Thyroid gland (tissue), 4 donors: ENCODE measurements at places on chromosomes 2 and 18. TPM values are rescaled to one million over a fixed set of nuclear protein-coding genes. Genes with fewer than 3 reads are reported as not detected.

ATG9A gene
- 48.8 TPM for total RNA-seq

ASXL2 gene
- total RNA-seq: 21.1 TPM

NRBP1 gene
- 68.6 TPM for total RNA-seq

SPOPL gene
- total RNA-seq: 21.2 TPM

MROH2A gene
- 1.3 TPM for total RNA-seq

RFX8 gene
- total RNA-seq: not detected

C2orf80 gene
- total RNA-seq: not detected

CNGA3 gene
- total RNA-seq: not detected

CCDC85A gene
- 30.4 TPM for total RNA-seq

GRCh38 chr2:237685408-237685807, 58.0 kb downstream of the LRRFIP1 start:
- no peak for DNase-seq

DNA sequence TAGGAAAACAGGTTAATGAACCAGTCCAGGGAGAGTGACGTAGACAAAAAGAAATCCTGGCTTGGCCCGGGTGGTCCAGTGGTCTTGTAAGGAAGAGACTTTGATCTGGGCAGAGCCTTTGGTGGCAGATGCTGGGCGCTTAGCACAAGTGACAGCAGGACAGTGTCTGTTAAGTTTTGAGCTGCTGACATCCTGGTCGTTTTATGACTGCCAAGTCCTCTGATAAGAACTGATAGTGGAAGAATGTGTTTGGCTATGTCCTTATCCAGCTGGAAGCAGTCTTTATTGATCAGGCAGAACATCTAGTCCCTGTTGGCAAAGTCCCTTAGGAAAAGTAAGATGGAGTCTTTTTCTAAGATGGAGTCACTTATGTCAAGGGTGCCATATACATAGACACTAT, 27.4 kb upstream of the ZNF407 start:
- DNase-seq: no peak

DNA sequence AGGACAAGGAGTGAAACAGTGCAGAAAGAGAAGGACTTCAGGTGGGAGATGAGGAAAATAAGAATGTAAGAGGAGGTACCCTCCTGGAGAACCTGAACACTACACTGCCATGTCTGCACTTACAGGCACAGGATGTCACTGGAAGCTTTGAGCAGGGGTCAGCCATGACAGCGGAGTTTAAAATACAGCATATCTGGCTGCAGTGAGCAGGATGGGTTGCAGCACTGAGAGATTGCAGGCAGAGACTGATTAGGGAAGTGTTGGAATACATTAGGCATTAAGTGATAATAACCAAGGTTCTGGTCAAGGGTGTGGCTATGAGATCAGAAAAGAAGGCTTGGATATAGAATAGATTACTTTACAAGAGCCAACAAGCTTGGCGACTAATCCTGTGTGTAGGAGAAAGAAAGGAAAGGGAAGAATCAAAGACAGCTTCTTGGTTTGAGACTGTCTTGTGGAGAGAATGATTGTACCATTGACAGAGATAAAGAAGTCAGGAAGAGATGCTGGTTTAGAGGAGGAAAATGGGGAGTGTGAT, 171.1 kb upstream of the RBMS1 start:
- DNase-seq: no peak

DNA sequence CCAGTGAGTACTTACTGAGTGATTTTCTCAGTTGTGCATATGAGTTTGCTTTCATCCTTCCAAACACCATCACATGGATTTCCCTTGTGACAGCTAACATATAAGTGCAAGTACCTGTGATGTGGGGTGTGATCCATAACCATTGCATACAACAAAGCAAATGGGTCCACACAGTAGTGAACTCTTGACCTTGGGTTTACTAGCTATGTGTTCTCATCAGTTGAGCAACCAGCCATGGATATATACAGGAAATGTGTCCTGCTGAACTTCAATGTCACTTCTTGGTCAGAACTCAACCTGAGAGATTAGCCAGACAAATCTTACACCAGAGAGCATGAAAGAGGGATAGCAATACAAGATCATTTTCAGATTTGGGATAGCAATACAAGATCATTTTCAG, 420.9 kb upstream of the KCNH7 start:
- no peak for DNase-seq

DNA sequence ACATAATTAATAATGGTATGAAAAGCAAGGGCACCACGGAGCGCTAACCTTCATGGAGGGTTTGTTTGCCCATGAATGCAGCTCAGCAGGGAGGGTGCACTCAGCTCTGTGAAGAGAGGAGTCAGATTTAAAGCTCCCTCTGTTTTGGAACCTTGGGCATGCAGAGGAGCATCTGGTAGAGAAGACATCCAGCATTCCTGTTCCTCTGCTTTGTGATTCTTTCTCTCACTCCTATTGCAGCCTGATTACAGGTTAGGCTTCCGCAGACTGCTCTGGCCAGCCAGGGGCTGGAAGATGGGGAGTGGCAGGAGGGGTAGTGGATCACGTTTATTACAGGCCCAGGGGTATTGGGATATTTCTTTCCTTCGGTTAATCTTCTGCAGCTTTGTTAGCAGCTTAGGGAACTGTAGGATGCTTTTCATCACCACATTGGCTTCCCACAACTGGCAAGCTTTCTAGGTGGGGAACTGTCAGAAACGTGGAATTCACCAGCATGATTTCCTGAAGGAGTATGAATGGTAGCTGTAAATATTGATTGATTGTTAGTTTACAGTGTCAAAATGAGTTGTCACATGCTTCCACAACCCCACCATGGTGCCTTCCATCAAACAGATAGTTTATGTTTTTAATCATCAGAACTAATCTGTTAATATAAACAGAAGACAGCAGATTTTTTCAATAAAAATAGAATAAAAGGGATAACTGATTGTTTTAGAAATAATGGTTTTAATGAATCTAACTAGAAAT, 201.1 kb downstream of the VAPA start:
- DNase-seq: no peak

DNA sequence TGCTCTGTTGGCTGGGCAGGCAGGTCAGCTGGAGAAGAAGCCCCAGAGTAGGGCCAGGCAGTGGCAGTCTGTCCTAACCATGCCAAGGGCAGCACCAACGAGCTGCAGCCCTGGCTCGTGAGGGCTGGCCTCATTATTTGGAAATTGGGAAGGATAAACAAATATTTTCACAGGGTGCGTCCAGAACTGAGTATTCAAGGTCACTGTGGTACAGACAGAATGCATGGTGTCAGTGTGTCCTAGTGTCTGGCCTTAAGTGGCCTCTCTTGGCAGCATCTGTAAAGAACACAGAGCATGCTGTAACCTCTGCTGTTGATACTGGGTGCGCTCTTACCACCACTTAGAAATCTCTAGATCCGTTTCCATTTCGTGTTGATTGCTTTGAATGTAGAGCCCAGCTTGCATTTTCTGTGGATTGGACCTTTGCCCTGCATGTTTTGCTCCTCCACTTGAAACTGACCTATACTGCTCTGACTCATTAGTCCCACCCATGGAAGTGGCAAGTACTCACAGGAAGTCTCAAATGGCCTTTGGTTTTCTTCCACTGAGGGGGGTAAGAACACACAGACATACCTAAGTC, 88.2 kb downstream of the GREB1L start:
- peak; percentile 83 for DNase-seq

DNA sequence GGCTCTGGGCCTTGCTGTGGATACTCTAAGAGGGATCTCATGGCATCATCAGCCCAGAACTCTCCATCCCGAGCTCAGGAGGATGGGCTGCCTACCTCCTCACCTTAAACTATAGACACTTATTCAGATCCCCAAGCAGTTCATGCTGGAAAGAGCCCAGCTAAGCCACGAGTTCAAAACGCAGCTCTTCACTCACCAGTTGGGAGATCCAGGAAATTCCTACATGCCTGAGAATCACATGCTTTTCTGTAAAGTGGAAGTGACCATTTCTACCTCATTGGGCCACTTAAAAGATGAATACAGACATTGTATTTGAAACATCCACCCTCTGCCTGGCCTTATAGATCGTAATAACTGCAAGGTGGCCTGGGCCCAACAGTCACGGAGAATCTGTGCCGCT, 6.6 kb downstream of the ATOH8 start:
- DNase-seq: peak; percentile 37

GRCh38 chr2:165064743-165065142, 109.4 kb upstream of the SLC38A11 start:
- no peak for DNase-seq

DNA sequence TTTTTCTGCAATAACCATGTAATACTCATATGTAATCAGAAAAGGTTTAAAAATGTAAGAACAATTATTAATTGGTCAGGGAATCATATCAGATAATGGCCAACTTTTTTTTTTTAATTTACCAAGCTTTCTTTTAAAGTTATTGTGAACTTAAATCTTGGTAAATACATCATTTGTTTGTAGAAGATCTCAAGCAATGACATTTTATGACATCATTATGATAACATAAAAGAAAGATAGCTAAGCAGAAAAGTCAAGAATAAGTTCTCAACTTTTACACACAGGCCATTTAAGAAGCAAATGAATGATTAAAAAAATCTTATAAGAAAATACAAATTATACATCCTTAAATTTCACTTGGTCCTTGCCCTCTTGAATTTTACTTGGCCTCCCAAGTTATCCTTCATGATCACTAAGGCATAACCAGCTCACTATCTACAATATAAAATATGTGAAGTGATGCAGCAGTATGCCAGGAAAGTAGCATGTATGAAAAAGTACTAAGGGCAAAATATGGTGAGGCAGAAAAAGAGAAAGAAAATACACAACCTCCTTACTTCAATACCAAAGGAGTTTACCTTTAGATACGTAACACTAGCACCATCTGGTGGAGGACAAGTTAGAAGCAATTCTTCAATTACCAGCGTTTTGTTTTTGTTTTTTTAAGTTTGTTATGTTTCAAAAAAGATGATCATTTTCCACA, 116.6 kb downstream of the SRBD1 start:
- DNase-seq: no peak

DNA sequence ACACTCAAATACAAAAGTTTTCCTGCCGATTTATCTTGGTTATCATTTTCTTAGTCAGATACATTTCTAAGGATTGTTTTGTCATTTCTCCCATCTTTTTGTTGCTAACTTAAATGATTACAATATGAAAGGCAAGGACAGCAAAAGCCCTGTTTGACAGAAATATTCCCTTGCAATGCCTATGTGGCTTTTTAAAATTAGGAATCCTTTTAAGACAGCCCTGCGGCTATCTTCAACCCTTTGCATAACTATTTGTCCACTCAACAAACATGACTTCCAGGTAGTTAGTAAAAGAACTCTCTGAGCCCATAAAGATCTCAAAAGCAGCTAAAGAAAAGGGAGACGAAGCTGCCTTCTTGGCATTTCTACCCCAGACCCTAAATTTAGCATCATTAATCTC, 179.7 kb upstream of the CDH20 start:
- DNase-seq: no peak

DNA sequence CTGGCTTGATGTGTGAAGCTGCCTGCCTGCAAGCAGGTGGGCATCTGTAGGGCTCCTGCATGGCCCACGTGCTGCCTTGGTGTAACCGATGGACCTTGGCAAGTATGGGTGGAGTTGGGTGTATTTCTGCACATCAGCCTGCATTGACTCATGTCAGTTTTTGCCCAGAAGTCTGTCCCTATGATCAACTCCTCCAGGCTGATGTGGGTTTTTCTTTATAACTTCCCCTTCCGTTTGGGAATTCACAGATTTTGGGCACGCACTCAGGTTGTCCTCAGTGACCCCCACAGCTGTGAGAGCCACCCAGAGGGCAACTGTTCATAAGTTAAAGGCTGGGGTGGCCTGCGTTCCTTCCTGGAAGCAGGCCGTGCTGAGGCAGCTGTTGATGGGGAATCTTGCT, 123.3 kb downstream of the NCK2 start:
- no peak for DNase-seq

GRCh38 chr2:65416945-65417344, 15.5 kb downstream of the SPRED2 start:
- DNase-seq: no peak

DNA sequence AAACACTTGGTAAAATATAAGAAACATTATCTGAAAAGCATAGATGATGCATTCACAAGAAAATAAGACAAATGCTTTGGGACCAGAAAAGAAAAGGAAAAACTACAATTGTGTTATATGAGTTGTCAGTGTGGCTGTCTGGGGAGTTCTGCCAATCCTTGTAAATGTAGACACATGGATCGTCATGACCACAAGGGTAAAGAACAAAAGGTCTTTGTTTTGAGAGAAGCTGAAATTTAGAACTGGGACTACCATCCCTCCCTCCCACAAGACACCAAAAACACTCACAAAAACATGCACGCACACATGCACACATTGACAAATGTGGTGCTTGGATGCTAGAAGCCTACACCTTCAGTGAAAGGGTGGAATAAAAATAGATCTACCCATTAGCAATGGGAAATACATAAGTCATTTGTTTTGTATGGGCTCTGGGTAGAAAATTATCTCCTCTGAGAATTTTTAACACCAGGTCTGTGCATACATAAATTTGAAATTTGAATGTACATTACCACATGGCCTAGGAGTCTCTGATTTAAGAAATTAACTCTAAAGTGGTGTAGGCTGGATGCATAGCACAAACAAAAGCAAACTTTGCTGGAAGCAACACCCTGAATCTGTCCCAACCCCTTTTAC, 266.2 kb upstream of the SLC39A10 start:
- no peak for DNase-seq

DNA sequence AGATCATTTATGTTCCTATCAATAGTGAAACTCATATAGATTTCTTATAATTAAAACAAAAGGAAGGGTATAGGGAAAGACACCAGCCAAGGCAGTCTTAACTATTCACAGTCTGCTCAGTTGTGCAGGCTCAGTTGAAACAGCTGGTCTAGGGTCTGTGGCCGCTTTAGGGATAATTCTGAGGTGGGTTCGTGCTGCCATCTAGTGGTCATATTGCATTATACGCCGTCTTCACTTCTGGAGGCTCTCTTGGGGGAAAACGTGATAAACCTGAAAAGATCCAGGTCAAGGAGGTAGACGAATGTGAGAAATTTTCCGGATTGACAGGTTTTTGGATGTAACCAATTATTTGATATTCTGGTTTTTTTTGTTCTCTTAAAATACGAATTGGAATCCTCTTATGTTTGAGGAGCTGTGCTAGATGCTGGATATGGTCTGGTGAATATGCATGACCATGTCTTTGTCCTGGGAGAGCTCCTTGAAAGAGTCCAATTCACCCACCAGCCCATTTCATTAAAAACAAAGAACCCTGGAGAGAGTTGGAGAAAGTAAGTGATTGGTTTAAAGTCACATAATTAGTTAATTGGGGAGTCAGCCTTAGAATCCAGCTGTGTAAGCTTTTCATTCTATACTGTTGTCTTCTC, 492.4 kb downstream of the PLCL1 start:
- DNase-seq: peak; percentile 42

GRCh38 chr2:239898292-239898925, 126.7 kb downstream of the NDUFA10 start:
- no peak for DNase-seq

- DNase-seq: peak; percentile 33
These were observed 298.9 kb downstream of the DSEL start for GRCh38 chr18:67217551-67218166.

- peak; percentile 52 for DNase-seq
These were observed 800 bp downstream of the IL1RL2 start for GRCh38 chr2:102187496-102188150.

GRCh38 chr2:109403841-109404201, 209.9 kb downstream of the SEPTIN10 start:
- DNase-seq: no peak

GRCh38 chr2:6934345-6934744, 17.1 kb downstream of the RNF144A start:
- DNase-seq: no peak

GRCh38 chr2:162029287-162029901, 44.6 kb downstream of the DPP4 start:
- no peak for DNase-seq

- no peak for DNase-seq
These were observed 16.9 kb downstream of the ZNF236 start for GRCh38 chr18:76839086-76839794.
